ENCODE measurements at places on chromosomes 6 and 20.

GRCh38 chr6:3751730-3752530 lies 417 bp upstream of the PXDC1 start:
- no peak for DNase-seq

DNA sequence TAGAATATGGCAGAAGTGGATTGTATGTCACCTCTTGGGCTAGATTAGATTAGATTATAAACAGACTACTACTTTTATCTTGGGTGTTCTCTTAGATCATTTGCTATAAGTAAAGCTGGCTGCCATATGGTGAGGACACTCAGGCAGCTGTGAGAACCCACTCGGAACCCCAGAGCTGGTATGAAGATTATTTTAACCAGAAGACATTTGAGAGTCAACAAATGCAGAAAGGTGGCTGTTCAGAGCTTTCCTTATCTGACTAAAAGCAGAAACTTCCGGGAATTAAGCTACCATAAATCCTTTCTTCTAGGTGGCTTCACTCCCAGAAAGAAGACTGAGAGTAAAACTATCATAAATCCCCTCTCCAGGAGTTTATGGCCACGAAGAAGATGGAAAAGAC lies 91.9 kb downstream of the RNGTT start:
- no peak for DNase-seq

DNA sequence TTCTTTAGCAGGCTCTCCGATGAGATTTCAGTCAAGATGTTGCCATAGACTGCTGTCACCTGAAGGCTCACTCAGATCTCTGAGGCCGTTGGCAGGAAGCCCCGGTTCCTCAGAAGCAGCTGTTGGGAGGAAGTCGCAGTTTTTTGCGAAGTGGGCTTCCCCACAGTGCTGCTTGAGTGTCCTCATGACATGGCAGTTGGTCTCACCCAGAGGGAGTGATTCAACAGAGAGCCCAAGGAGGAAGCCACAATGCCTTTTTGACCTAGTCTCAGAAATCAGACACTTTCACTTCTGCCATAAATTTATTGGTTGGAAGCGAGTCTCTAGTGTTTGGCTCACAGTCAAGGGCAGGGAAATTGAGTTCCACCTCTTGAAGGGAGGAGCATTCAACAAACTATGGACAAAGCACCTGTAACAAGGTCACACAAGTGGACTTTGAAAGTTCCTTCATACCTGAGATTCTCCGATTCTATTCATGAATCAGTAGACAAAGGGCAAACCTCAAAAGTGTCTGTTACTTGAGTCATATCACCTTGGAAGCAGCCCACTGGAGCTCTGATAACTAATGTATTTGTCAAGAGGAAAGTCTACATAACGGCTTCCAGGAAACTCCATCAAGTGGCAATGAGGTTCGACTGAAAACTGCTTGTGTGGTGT lies 208.3 kb downstream of the TASP1 start:
- DNase-seq: no peak

DNA sequence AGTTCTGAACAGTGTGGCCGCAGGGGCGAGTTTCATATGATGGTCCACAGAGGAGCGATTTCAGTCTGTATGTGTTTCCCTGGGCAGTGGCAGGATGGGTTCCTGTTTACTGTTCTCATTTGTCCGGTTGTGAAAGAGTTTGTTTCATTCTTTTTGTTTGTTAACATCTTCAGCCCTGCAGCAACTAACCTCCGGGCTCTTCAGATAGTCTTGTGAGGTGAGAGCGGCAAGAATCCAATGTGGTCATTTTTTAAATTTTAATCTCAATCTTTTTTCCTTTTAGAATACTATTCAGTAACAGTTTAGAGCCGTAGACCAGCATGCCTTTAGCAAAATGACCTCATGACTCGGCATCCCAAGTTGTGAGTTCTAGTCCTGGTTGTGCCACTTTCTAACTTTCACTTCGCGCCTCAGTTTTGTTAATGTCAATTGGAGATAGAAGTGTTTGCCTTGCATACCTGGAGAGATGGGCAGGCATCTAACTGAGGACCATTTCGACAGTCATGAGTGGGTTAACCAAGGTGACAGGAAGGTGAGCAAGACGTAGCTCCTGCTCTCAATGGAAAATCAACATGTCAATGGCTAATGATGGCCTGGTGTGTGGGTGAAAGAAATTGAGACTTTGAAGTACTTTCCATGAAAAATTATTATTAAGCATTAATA lies 38.5 kb upstream of the PXDC1 start:
- DNase-seq: no peak

DNA sequence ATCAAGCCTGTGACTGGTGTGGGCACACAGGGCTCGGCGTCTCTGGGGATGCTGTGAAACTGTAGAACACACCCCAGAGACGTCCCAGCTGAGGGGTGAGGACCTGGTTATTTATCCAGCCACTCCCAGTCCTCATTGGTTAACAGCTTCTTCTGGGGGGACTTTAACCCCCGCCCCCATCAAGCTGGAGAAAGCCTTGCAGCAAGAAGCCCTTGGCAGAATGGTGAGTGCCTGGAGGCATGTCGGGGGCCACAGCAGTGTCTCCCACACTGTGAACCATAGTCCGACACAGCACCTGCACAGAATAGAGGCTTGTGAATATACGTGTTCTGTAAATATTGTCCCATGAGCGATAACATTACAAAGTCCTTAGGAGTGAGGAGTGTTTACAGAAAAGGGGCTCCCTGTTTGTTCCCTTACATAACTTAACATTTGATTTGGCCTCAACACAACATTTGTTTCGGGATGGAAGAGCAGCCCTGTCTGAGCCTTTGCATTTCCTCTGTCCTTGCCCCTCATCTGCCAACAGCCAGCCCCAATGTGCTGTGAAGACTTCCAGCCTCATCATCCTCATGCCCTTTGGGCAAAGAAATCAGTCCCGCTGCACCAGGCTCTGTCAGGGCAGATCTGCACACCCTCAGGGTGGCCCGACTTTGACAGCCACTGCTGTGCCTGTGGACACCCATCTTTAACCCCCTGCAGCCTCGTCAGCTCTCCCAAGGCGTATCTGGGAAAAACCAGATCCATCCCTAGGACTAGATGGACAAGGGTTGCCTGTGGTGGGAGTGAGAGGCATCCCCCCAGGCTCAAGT lies 2.2 kb upstream of the RRBP1 start:
- DNase-seq: no peak

DNA sequence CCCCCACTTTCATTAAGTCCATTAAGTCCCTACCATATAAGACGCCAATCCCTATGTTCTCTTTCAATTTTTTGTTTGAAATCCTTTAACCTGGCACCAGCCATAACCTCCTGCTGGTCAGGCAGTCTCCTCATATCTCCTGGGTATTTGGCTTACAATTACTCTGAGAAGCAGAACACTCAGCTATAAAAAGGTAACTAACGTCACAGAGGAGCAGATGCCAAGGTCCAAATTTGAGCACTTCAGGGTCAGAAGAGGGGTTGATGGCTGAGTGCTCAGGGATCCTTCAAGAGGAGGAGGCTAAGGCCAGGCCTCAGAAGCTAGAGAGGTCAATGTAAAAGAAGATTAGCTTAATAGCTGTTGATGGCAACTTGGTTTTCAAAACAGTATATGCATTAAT lies 22.3 kb upstream of the RCAN2 start:
- no peak for DNase-seq

GRCh38 chr6:161417717-161418462 lies 144.0 kb upstream of the AGPAT4 start:
- no peak for DNase-seq

All from forelimb muscle (tissue), 1 donor.